ENCODE measurements at places on chromosomes 12 and 14.
A peak's percentile ranks its signal among the peaks of the same experiment; 100 is the strongest.

DNA sequence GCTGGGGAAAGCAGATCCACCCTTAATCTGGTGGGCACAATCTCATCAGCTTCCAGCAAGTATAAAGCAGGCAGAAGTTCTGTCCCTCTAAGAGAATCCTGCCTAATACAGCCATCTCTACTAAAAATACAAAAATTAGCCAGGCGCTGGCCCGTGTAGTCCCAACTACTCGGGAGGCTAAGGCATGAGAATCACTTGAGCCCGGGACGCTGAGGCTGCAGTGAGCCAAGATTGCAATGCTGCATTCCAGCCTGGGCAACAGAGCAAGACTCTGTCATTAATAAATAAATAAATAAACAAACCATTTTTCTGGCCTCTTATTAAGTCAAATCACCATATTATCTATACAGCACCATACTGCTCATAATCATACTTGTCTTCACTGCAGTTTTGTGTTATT lies 111.2 kb downstream of the MED13L start:
- no peak for DNase-seq

- no peak for DNase-seq
These were observed 93.4 kb upstream of the SLCO1C1 start for GRCh38 chr12:20601668-20602280.

- DNase-seq: no peak
These were observed 36.1 kb downstream of the KCTD10 start for GRCh38 chr12:109440851-109441490.

- DNase-seq: no peak
These were observed 76.0 kb downstream of the WDR20 start for GRCh38 chr14:102215576-102216250.

GRCh38 chr12:121025442-121026226 lies 9.3 kb upstream of the C12orf43 start:
- DNase-seq: no peak

GRCh38 chr12:40034712-40035111 lies 71.2 kb downstream of the SLC2A13 start:
- no peak for DNase-seq

GRCh38 chr14:65098586-65098985 lies 3.7 kb downstream of the MAX start:
- DNase-seq: peak; percentile 60

GRCh38 chr12:57775563-57776246 lies 3.3 kb downstream of the EEF1AKMT3 start:
- DNase-seq: no peak

DNA sequence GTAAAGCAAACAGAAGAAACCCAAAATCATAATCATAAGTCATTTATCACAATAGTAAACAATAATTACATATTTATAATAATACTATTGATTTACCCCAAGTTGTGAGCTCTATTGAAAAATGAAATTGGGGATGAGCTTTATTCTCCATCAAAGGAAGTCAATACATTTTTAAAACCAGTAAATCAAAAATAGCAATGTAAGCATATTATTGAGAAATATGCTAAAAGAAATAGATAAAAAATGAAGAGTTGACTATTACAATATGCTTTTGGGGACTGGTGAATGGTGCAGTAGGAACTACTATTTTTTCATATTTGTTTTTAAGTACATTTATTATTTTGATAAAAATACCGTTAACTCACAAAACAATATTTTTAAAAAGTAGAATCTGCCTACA lies 31.2 kb upstream of the STK38L start:
- DNase-seq: no peak

- DNase-seq: no peak
These were observed 6.2 kb upstream of the MYH6 start for GRCh38 chr14:23414254-23414653.

GRCh38 chr14:101960225-101960624 lies 4.1 kb upstream of the DYNC1H1 start:
- no peak for DNase-seq

DNA sequence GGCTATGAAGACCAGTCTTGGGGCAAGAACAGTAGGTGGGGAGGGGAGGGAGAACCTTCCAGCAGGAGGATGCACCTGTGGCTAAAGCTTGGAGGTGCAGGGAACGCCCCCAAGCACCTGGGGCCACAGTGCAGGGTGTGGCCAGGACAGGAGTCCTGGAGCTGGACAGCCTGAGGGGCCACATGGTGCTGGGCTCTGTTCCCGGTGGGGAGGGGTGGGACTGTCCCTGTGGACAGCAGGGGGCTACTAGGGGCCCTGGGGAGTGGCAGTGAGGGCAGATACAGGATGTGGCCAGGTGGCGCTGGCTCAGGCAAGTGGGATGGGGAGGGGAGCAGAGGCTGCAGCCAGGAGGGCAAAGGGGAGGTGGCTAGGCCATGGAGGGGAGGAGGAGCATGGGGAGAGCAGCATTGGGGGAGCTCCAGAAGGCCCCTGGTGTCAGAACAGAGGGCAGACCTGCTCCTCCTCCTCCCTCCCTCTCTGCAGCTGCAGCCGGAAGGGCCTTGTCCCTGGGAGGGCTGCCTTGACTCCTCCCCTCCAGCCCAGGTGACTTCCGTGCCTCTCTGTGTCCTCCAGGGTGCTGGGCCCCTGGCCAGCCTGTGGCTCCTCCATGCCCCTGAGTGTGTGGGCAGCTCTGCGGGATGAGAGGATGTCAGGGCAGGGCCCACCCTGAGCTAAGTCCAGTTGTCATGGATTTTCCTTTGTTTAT lies 68.4 kb upstream of the DLK1 start:
- DNase-seq: no peak

GRCh38 chr12:78403136-78403535 lies 461.4 kb upstream of the SYT1 start:
- DNase-seq: no peak

- DNase-seq: no peak
These were observed 191.0 kb upstream of the PLEKHG7 start for GRCh38 chr12:92511786-92512185.

DNA sequence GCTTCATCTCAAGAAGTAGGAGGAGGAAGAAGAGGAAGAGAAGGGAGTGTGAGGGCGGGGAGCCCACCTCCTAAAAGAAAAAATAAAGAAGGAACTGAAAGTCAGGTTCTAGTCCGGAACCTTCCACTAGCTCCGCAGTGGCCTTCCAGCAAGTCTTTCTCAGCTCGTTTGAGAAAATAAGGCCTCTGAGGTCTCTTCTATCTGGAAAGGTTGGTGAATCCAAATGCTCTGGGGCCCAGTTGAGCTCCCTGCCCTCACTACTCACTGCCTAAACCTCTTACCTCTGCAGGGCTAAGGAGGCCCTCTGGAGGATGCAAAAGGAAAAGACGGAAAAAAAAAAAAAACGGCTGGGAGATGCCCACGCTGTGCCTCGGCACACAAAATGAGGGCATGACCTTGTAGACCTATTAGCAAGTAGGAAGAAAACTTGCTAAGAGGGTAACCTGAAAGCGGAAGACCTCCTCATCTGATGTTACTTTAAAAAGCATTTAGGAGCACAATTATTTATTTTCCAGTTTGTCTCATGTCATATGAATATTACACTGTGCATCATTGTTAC lies 35.9 kb downstream of the FBLN5 start:
- peak; percentile 60 for DNase-seq

- DNase-seq: no peak
These were observed 1108.5 kb downstream of the SLC16A7 start for GRCh38 chr12:60704171-60704914.

GRCh38 chr12:40292788-40293429 lies 68.1 kb downstream of the LRRK2 start:
- no peak for DNase-seq

GRCh38 chr12:6765634-6766581 lies at the start of gene PTMS:
PTMS (plus strand) TSS chr12:6766363; CDS start chr12:6766706, 343 bp downstream.
- no peak for DNase-seq

DNA sequence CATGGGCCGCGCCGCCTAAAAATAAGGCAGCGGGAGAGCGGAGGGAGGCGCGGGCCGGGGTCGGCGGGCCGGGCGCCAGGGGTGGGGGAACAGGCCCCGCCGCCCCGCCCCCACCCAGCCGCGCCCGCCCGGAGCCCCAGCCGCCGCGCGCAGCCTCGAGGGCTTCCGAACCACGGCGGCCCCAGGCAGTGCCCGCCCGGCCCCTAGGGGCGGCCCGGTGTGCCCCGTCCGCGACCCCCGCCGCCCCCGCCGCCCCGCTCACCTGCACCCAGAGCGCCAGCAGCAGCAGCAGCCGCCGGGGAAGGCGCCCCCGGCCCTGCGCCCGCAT lies 519 bp downstream of the JAG2 start:
- DNase-seq: no peak

GRCh38 chr12:113359133-113359938 lies 949 bp downstream of the PLBD2 start:
- peak; percentile 6 for DNase-seq

- no peak for DNase-seq
These were observed 144.2 kb upstream of the C14orf180 start for GRCh38 chr14:104435147-104436046.

GRCh38 chr12:115354007-115354890 lies 670.3 kb upstream of the TBX3 start:
- no peak for DNase-seq

DNA sequence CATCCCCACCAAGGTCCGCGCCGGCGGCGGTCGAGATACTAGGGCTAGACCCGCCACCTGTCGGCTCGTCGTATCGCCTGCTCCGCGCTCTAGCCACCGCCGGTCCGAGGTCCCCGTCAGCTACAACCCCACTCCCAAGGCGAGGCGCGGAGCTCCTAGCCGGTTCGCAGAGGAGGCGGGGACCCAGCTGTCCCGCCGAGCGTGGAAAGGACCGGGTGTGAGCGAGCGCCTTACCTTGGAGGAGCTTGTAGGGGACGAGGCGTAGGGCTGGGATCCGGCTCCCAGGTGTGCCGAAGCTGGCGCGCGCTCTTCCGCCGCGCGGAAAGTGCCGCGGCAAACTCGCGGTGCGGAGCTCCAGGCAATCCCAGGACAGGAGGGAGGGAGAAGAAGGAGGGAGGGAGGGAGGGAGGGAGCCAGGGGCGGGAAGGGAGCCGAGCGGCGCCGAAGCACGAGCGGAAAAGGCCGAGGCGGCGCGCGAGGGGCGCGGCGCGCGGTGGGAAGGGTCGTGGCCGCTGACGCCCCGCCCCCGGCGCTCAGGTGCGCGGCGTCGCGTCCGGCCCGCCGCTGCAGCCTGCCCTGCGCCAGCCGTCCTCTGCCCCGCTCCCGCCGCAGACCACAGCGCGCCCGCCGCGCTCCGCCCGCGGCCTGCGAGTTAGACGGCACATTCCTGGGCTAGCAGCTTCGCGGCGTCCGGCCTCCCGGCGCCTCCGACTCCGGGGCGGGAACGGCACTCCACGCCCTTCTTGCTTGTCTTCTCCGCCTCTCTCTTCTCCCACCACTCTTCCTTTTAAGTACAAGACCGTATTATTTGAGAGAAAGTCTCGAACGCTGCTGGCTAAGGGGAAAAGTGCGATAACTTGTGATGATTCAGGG lies at the start of gene PAWR:
PAWR (minus strand) TSS at position 327 of the 873 bp plus-strand sequence. CDS start 720 bp downstream, outside the sequence.
- peak; percentile 18 for DNase-seq

GRCh38 chr12:80807640-80808288 lies 91.1 kb downstream of the MYF5 start:
- no peak for DNase-seq

- no peak for DNase-seq
These were observed 14.0 kb upstream of the NDUFA12 start for GRCh38 chr12:95017482-95017881.
